ENCODE measurements at places on chromosomes 11 and 22.

GRCh38 chr22:32200752-32201151 lies 4.1 kb downstream of the RFPL2 start:
- no peak for DNase-seq

DNA sequence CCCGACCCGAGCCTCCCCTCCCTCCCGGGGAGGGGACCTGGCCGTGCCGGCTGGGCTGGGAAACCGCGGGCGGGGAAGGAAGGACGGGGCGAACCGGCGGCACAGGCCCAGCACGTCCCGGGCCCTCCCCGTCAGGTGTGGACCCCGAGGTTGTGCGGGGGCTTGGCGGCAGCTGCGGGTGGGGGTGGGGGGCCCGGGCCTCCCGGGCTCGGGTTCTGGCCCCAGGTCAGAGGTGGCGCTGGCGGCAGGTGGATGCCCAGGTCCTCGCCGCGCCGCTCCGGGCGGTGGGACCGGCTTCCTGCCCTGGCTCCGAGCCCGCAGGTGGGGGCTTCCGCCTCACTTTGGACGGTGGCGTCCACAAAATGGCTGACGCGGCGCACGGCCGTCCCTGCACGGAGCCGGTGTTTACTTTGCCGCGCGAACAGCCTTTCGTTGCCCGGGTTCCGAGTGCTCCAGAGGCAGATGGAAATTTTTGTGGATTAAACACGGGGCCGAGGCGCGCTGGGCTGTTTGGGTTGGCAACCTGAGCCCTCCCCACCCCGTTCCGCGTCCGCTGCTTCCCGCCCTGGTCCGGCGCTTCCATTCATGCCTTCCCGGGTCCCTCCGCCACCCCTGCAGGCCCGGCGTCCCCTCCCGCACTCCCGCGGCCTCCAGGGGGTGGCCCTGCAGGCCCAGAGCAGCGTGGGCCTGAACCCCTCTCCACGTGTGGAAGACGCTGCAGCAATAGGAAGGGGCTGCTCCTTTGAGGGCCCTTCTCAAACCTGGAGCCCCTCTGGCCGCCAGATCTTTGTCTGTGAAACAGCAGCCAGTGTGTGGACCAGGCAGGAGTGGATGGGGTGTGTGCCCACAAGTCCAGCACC lies 92.0 kb upstream of the KCNQ1OT1 start:
- DNase-seq, result no peak

DNA sequence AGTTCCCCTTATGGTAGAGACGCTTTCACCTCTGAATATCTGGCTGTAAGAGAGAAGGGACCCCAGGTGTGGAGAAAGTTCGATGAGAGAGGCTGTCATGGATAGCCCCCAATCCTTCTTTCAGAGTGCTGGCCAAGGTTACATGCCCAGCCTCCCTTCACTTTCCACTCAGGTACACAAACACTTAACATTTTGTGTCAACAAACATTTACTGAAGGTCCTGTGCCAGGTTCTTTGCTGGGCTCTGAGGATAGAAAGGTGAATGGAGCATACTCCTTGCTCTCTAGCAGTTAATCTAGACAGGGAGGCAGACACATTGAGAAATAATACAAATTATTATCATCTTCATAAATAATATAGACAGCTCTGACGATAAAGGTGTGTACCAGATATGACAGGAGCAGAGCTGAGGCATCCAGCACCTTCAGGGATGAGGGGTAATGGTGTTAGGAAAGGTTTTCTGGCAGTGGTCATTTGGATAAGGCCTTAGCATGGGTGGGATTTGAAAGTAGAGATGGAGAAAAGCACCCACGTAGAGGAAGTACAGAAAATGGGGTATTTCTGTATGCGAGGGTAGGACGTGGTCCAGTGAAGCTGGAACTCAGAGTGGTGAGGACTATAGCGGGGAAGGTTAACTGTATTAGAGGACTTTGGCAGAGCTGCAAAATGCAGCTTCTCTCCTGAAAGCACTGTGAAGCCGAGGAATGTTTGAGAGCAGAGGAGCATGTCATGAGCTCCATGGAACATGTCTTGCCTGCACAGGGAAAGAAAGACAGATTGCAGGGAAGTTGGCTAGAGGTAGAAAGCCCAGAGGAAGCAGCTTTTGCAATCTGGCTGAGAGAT lies 19.6 kb downstream of the PPFIBP2 start:
- DNase-seq, result no peak

DNA sequence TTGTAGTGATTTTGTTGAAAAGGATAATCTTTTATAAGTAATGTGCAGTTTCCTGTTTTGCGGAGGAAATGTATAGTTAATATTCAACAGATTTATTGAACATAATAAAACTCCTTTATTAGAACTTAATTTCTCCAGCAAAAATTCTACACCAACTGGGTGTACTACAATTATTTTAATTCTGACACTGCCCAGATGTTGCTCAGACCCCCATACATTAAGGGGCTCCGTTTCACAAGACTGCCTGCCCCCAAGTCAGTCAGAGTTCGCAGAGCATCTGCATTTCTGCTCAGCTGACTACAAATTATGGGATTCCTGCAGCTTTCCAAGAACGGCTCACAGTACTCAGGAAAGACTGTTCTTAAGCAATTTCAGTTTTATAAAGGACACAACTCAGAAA lies 6.2 kb downstream of the CEP57 start:
- no peak for DNase-seq

- DNase-seq, result no peak
Measured at GRCh38 chr11:106996691-106997090, 21.6 kb downstream of the GUCY1A2 start.

- DNase-seq, result no peak
Measured at GRCh38 chr11:130980071-130980862, 64.0 kb upstream of the SNX19 start.

GRCh38 chr11:105357764-105358163 lies 218.2 kb upstream of the CARD18 start:
- DNase-seq, result no peak

DNA sequence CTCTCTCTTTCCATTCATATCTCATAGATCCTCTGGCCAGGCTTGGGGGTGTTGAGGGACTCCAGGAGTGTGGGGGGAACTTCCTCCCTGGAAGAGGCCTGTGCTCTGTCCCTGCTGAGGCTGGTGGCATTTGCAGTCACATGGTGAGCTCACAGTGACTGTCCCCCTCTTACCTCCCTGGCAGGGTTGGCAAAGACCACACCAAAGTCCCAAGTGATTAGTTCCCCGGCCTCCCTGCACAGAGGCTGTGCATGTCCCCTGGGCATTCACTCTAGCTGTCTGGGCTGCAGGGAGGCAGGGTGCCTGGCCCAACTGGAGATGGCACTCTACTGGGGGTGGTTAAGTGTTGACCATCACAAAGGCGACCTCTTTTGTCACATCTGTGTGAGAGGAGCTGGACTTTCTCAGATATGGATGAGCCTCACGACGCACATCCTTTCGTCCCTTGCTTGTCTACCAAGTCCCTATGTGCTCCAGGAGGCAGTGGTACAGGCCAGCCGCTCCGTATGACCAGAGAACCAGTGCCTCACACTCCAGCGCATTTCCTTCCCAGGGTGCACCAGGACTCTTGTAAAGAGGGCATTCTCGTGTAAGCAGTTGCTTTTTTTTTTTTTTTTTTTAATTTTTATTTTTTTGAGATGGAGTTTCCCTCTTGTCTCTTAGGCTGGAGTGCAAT lies 8.8 kb downstream of the TANGO2 start:
- DNase-seq, result no peak

DNA sequence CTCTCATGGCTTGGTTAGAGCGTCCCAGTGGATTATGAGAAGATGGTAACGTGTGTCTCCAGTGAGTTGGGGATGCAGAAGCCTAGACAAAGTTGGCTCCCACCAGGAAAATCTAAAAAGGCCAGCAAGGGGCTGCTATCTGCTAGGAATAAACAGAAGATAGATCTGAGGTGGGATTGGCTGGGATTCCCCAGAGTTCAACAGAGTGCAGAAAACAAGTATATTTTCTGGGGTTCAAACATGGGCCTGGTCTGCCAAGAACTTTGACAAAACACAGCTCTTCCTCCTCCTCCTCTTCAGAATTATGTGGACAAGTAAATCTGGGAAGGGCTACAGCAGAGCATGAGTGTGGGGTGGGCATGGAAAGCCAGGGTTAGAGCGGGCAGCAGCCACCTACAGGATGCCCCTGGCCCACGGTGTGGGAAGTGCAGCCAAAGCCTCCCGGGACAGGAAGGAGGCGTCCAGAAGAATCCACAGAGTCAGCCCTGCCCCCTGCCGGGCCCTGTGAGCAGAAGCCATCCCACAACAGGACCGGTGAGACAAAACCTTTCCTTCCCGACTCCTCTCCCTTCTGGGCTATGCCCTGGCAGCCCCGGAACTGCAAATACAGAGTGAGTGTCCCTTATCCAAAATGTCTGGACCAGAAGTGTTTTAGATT lies 67.1 kb downstream of the CD82 start:
- no peak for DNase-seq

- no peak for DNase-seq
Measured at GRCh38 chr11:121722431-121723245, 269.9 kb upstream of the SORL1-AS1 start.

- no peak for DNase-seq
Measured at GRCh38 chr11:131025020-131025419, 108.7 kb upstream of the SNX19 start.

DNA sequence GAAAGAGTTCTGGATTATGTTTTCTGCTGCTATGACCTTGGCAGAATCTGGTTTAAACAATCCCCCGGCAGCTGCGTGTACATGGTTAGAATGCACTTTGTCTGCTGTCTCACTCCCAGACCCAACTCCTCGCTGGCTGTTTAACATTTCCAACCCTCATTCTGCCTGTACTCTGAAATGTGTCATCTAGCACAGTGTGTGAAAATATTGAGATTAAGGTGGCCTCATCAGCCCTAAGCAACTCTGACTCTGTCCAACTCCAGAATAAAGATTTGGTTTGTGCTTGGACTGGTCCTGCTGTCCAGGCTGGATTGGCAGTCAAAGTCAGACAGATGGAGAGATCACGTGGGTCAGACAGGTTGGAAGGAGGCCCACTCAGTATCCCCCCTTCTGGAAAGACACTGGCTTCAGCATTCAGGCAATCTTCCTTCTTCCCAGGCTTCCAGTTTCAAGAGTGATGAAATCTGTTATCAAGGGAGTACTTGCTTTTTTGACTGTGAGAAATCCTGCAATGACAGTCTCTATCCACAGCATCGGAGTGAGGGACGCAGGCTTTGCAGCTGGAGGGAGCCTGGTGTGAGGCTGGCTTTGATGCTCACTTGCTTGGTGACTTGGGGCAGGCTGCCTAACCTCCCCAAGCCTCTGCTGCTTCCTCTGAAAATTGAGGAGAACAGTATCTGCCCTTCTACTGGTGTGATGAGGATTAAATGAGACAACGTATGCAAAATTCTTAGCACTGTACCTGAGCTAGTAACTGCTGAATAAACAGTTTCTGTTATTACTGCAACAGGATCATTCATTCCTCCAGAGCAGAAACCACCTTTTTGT lies 29.8 kb downstream of the ABTB2 start:
- DNase-seq, result no peak

- DNase-seq, result no peak
Measured at GRCh38 chr11:77442394-77443053, 31.4 kb downstream of the PAK1 start.

DNA sequence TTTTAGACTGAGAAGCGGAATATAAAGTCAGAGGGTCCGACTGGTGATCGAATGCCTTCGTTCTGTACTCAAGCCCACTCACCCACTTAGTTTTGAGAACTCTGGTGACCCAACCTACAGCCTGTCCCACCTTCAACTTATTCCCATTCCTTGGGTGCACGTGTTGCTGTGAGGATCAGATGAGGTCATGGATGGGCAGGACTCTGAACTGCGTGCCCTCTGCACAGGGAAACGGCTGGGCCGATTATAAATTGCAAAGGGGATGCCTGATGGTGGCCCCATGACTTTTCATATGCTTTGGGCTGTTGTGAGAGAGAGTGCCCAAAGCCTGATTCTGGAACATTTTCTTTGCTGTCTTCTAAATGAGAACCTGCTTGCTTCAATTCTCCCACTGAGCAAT lies 16.0 kb upstream of the EHF start:
- no peak for DNase-seq

DNA sequence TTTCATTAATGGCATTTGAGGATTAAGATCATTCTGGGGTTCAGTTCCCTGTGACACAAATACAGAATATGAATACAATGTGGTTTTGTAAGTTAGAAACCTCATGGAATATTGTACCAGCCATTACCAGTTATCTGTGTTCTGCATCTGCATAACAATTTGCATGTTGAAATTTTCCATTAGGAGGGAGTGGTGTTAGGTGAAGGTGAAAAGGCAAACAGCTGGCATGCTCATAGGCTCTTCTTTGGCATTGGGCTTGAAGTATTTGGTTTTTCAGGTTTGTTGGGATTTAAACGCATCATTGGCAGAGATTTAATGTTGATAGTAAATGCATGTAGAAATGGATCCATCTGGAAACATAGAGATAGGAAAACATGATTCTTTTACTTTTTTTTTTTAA lies 18.6 kb downstream of the RTN3 start:
- DNase-seq, result no peak

- no peak for DNase-seq
Measured at GRCh38 chr11:21511835-21512440, 680.9 kb upstream of the ANO5 start.

GRCh38 chr11:46972821-46973220 lies 36.3 kb downstream of the CSTPP1 start:
- no peak for DNase-seq

DNA sequence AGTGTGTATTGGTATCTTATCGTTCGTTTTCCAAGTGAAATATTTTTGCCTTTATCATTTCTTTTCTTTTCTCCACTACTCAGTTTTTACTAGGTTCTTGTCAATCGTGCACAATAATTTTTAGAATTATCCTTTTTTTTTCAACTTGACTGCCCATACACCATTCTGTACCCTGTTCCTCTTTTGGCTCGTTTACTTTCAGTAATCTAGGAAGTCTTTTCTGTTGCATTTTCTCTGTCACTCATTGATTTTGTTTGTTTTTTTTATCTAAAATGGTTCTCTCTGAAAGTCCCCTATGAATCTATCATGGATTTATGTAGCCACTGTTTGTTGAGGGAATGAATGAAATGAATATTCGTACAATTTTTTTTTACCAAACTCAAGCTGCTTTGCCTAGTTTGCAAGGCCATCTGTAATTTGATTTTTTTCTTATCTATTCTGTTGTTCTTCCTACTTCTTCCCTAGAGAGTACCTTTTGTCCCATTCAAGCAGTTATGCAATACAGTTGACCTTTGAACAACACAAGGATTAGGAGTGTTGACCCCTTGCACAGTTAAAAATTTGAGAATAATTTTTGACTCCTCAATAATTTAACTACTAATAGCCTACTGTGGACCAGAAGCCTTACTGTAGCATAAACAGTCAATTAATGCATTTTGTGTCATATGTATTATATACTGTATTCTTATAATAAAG lies 166.3 kb downstream of the TMEM135 start:
- DNase-seq, result no peak

- no peak for DNase-seq
Measured at GRCh38 chr22:19410941-19411689, 20.4 kb downstream of the HIRA start.

- DNase-seq, result no peak
Measured at GRCh38 chr11:27295928-27296327, 67.1 kb downstream of the CCDC34 start.

- DNase-seq, result peak; percentile 63
Measured at GRCh38 chr11:68213555-68214172, 568 bp upstream of the KMT5B start.

DNA sequence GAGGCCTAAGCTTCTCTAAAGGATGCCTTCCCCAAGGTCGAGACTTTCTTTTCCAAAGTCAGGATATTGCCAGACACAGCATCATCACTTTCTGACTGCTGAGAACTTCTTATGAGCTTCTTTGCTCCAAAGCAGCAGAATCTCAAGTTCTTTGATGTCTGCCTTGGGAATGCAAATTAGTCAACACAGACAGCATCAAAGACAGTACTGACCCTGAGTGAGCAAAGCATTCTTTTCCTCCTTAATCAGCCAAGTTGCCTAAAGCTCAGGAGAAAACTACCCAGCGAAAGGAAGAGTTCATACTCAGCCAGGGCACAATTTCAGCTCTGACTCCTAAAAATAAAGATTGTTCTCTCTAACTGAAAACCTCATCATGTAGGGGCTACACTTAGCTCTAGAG lies 98.0 kb downstream of the SLC36A4 start:
- no peak for DNase-seq
